ENCODE measurements at places on chromosomes 3 and 15.

- no peak for DNase-seq
Observed at GRCh38 chr3:156615592-156616173, 58.7 kb upstream of the TIPARP start.

DNA sequence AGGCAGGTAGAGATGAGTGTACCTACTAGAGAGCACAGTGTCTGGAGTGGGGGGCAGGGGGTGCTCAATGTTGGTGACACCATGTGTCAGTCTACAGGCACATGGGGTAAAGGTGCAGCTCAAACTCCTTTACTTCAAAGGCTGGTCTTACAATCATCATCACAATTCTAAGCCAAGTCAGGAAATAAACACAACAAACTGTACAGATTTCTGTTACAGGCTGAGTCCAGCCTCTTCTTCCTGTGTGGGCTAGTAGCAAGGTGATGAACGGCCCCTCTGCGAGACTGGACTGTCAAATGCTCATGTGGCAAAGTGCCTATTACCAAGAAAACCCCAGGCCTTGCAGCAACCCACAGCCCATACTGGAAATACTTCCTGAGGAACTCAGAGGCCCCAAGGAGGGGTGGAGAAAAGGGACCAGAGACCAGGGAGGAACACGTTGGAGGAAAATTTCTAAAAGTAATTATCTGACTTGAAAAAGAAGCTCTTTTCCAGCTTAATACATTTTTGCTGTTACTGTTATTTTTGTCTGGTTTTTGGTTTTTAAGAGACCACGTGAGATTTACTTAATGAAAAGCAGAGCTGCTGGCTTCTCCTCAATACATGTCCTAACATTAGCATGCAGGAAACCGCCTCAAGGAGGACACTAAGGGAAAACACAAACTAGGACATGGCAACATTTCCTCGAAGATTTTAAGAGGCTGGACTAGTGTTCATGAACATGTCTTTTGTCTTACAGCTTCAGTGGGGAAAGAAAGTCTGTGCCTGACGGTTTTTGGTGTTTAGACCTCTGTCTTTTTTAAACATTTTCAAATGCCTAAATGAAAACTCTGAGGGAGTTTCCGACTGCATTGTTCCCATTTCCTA lies 29.5 kb downstream of the TBC1D2B start:
- DNase-seq = no peak

DNA sequence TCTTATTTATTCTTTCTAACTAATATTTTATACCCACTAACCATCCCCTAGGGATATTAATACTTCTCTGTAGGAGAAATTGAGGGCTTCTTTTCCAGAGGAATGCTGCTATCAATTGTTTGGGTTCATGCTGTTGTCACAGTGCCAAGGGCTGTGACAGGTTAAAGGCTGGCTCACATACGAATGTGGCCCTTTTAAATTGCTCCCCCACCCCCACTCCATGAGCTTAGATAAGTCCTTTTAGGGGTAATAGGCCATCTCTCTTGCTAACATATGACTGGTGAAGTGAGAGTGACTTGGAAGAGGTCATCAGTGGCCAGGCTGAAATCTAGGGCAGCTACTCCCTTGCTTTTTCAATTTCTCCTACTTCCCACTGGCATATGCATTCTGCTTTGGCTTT lies 121.9 kb upstream of the DPH6 start:
- DNase-seq = no peak

GRCh38 chr3:115843206-115843605 lies 219.9 kb downstream of the GAP43 start:
- DNase-seq = no peak

- no peak for DNase-seq
Observed at GRCh38 chr3:72105306-72105705, 320.4 kb upstream of the PROK2 start.

DNA sequence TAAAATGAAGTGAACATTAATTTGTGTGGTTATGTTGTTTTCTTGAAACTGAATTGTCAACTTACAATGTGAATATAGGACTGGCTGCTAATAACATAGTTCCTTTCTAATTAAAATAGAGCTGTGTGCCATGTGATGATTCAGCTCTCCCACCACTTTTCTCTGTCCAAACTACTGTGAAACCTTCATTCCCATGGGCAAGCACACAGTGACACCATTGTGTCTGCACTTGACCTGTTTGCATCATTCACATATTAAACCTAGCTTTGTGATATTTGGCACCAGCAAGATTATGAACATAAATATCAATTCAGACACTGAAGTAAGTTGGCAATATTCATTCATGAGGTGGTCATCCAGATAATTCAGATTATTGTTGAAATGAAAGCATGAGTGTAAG lies 78.8 kb upstream of the TCF12 start:
- DNase-seq = no peak

- DNase-seq = no peak
Observed at GRCh38 chr15:58279654-58280053, 141.5 kb downstream of the AQP9 start.

DNA sequence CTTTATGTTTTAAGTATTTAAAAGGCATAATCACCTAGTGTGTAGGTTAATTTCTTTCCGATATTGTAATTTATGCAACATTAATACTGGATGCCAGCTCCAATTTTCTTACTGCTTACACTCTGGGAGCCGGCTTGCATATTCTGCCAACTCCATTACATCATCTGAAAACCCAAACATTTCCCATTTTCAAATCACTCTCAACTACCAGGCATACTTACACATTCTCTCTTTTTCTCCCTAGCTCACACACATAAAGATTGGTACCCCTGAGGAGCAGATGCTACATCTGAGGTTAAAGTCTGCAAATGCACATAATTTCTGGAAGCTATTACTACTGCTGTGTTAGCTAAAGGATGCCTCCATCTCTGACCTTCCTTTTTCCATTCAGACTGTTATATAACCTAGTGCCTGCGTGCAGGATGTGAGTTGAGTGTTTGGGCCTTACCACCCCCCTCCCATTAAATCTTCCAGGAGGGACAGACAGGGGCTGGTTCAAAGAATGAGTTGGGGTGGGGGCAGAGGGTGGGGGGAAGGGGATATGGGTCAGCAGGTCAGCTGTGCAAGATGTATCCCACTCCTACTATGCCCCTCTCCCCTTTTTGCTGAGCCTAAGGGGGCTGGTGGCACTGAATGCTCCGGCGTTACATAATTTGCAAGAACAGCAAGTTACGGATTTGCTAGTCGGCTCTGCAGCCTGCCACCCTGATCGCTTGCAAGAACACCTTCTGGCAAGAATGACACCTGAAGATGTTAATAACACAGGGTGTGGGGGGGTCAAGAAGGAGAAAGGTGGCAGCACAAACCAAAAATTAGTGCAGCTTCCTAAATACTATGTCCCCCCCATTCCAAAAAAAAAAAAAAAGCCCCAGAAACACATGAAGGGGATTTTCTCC lies 2.5 kb downstream of the RORA start:
- no peak for DNase-seq

DNA sequence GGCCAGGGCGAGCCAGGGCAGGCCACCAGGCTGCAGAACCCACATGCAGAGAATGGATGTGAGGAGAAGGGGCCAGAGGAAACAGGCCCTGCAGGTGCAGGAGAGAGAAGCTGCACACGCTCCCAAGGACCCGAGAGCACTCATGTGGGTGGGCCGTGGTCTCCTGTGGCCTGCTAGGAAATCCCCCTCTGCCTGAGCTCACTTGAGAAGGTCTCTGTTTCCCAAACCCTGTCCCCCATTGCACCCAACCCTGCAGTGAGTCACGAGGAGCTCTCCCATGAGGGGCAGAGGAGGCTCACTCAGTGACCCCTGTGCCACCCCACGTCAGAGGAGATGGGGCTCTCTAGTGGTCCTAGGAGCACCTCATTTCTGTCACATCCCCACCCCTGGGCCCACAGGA lies 111.1 kb downstream of the KLF13 start:
- DNase-seq = no peak

- no peak for DNase-seq
Observed at GRCh38 chr3:148528024-148528423, 169.7 kb upstream of the AGTR1 start.

DNA sequence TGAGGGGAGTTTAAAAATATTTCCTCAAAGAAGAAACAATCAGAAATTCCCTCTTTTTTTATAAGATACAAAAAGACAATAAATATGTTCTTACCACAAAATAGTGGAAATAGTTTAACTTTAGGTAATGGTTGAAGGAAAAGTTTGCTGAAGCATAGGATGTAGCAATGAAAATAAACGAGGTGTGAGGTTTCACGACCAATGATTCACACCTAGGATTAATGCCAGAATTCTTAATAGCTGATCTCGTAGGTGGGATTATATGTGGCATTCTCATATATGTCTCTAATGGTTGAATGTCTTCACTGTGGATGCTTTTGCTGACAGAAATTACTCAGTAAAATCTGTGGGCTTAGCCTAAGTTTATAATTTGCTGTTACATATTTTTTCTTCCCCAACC lies 467.7 kb downstream of the FGF12 start:
- DNase-seq = no peak

- no peak for DNase-seq
Observed at GRCh38 chr15:31469786-31470525, 143.3 kb downstream of the KLF13 start.

DNA sequence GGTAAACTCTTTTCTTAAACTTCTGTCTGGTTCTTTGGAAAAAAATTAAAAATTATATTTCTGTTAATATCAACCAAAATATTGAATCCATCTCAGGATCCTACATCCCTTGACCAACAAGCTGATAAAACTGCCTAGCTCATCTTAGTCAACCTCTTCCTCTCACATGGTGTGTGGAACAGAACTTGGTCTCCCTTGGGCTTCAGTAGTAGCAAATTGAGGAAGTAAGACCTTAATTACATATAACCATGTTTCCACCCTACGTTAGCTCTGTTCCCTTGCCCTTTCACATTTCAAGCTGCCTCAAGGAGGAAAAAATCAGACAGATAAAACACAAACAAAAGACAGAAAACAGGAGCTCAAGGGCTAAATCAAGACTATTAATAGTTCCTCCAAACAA lies 116.4 kb downstream of the GREM1 start:
- DNase-seq = no peak

DNA sequence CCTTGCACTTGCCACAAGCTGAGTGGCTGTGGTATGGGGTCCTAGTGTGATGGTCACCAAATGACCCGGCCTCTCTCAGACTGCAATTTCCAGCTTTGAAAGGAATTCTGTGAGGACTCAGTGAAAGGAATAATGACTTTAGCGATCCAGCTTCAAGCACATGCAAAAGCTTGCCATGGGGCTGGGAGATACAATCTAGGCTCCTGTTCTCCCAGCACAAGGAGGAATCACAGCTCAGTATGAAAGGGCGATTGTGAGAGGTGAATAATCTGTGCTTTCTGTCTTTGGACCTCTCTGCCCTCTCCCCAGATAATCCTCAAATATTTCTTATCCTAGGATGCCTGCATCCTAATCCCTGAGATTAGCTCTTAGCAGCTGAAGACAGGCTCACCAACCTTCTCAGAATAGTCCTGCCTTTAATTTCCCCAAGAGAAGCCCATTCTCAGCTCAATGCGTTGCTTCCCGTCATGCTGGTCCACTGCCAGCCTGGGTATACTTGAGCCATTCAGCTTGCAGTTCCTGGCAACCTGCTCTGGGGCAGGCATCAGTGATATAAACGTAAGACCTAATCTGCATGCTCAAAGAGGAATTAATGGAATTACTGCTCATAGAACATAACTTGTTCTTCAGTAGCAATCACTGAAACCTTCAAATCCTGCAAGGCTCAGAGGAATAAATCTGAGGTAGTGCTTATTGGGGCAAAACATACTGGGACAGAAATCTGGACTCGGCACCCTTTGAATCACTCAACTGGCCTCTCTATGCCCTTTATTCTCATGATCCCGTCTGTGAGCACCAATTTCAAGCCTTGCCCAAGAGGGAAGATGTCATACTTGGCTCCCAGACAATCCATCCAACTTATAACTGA lies 15.1 kb downstream of the TLNRD1 start:
- no peak for DNase-seq

- DNase-seq = no peak
Observed at GRCh38 chr15:64459066-64459781, 1.2 kb upstream of the ZNF609 start.

- DNase-seq = no peak
Observed at GRCh38 chr15:71588746-71589145, 221.6 kb upstream of the NR2E3 start.

GRCh38 chr3:112646623-112647022 lies 5.7 kb upstream of the CCDC80 start:
- no peak for DNase-seq

DNA sequence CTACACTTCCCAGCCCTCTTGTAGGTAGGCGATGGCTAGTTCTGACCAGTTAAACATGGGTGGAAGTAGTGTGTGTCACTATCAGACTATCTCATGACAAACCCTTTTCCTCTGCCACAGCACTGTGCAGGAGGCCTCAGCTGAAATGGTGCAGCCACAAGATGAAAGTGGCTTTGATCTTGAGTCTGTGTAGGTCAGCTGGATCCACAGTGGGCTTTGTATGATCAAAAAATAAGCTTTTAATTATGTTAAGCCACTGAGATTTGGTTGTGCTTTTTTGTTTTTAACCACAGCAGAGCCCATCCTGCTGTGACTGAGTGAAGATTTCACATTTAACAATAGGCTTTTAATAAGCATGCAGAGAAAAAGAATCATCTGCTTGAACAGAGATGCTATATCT lies 19.7 kb downstream of the RCN2 start:
- no peak for DNase-seq

- no peak for DNase-seq
Observed at GRCh38 chr3:9169956-9170850, 79.2 kb downstream of the SRGAP3 start.

DNA sequence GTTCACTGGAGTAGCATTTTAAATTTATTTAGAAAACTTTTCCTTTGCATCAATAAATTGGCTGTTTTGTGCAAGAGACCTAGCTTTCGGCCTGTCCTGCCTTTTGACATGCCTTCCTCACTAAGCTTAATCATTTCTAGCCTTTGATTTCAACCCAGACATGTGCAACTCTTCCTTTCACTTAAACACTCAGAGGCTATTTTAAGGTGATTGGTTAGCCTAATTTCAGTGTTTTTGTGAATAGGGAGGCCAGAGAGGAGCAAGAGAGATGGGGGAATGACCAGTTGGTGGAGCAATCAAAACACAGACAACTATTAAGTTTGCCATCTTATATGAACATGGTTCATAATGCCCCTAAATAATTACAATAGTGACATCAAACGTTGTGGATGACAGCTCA lies 333.4 kb downstream of the SLC9A9 start:
- no peak for DNase-seq

- no peak for DNase-seq
Observed at GRCh38 chr3:120129051-120129450, 34.8 kb upstream of the GSK3B start.

GRCh38 chr3:43455233-43455632 lies 166.6 kb downstream of the ANO10 start:
- no peak for DNase-seq

- peak; percentile 27 for DNase-seq
Observed at GRCh38 chr3:160921020-160921635, 165.1 kb downstream of the PPM1L start.

GRCh38 chr15:40251486-40252140 lies 12.8 kb downstream of the PAK6 start:
- DNase-seq = no peak

GRCh38 chr3:197206913-197207312 lies 91.5 kb downstream of the DLG1 start:
- no peak for DNase-seq
